ENCODE measurements at places on chromosomes 3 and 15.
A peak's percentile ranks its signal among the peaks of the same experiment; 100 is the strongest.

DNA sequence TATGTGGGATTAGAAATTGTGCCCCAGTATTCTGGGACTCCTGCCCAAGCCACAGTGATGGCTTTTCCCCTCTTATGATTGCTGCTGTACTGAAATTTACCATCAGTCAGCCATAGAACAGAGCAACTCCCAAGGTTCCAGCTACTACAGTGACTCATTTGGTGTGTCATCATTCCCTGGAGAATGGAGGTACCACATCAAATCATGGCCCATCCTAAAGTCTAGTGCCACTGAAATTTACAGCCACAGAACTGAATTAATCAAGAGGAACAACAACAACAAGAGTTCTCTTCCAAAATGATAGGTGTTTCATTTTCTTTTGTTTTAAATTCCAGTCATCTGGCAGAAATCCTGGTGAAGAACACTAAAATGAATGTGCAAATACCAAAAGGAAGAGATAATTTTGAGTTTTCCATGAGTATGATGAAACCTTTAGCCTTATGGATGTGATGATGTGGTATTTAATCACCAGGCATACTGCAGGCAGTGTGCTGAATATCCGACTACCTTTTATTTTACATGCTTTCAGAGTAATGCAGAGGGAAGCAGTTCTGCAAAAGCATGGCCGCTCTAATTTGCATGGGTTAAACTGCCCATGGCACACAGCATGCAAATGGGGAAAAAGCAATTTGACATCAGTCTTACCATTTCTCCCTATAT, 75.6 kb upstream of the SLC2A2 start:
- DNase-seq, result peak; percentile 33

DNA sequence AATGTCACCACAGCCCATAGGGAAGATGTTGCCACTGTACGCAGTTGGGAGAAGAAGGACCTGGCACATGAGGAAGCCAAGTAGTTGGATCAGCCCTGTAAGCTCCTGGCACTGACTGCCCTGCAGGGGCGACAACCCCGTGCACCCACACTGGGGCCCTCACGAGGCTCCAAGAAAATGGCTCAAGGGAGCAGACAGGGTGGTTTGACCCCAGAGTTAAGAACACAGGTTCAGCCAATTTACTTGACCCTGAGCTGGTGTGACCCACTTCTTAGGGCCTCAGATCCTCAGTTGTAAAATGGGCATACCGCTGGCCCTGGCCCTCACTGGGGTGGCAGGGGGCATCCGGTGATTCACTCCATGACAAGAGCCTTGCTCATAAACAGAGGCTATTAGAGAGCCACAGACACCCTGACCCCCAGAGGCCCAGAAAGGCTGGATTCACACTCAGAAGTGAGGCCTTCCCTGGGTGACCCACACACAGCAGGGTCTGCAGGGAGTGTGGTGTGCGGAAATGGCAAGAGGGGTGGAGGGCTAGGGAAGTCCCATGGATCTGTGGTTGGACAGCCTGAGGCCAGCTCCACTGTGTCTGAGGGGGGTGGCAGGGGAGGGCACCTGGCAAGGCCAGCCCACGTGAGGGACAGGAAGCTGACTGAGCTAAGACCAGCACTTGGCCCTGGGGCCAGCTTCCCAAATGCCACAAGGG, 1.7 kb upstream of the HHATL start:
- DNase-seq, result no peak

DNA sequence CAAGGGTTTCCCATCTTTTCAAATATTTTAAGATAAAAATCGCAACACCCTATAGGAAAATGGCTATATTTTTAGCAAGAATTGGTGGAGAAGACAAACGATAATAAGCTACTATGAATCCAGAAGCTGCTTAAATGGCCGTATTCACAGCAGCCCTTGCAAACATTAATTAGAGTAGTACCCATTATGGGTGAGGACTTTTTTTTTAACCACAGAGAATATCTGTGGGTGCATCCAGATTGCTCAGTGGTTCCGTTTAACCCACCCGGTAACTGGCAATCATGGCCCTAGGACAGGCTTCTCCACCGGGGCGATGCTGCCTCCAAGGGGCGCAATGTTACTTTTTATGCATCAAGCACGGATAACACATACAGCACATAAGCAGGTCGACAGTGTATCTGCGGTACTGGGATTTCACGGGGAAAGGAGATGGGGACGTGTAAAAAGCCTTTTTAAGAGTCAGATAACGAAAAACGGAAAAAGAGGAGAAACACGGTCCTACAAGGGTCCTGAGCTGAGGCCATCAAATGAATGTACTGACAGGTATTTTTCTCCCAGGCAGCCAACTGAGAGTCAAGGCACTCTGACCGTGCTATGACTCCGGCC, 968 bp upstream of the TMEM266 start:
- no peak for DNase-seq

- no peak for DNase-seq
Measured at GRCh38 chr15:32889214-32889613, 171.4 kb downstream of the GREM1 start.

DNA sequence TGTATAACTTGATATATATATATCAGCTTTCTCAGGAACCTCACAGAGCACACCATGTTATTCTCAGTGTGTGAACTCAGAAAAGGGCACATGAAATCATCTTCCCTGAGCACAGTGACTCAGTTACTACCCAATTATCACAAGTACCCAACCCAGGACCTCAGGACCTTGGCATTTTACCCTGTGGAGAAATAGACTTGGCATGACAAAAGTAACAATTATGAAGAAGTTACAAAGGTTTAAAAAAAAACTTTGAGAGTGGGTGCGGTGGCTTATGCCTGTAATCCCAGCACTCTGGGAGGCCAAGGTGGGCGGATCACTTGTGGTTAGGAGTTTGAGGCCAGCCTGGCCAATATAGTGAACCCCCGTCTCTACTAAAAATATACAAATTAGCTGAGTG, 52.4 kb downstream of the ONECUT1 start:
- no peak for DNase-seq

GRCh38 chr3:14439501-14440167, 37.2 kb downstream of the SLC6A6 start:
- DNase-seq, result no peak

DNA sequence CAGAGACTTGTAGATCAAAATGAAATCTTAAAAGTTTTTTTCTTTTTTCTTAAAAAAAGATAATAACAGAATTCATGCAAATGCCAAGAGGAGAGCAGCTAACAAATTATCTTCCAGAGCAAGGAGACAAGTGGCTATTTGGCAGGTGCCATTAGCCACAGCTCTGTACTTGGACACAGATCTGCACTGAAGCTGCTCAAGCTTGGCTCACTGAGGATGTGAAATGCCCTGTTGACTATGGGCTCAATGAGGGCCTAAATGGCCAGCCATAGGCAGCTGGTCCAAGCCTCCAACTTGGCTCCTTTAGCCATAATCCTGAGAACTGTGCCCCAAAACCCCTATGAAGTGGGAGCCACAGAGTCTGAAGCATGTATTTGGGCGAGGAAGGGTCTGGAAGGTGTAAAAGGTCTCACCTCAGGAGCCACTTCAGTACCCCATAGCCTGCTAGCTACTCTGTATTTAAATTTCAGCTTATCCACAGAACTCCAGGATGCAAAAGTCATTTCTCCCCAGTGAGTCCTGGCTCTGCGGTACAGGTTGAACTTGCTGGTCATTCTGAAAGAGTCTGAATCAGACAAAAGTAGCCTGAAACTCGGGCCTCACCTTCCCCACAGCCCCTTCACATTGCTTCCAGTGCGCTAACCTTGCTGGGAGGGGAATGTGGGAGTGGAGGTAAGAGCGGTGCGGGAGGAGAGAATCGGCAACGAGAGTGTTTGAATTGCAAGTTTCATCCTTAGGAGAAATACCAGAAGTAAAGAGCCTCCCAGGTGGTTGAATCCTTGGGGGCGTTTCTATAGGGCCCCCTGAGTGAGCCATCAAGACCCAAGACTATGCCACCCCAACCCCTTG, 48.0 kb downstream of the ZIC4 start:
- no peak for DNase-seq

- no peak for DNase-seq
Measured at GRCh38 chr3:128468791-128469527, 2.3 kb upstream of the DNAJB8 start.

GRCh38 chr15:96037584-96037983, 292.9 kb upstream of the NR2F2 start:
- no peak for DNase-seq

- DNase-seq, result no peak
Measured at GRCh38 chr3:123687286-123687685, 102.4 kb upstream of the HACD2 start.

DNA sequence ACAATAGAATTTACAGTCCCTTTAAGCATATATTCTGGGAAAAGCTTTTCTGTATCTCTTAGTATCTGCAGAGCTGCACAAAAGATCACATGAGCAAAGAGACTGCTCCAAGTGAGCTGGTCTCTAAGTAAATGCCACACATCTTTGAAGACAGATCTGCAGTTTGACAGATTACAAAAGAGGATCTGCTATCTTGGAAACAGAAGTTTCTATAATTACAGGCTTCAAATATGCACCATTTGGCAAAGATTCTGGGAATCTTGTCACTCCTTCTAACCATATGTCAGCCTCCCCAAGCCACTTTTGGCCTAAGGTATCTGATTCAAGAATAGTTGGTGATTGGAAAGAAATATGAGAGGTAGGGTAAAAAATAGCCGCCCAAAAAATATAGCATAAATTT, 9.6 kb upstream of the CFAP44 start:
- DNase-seq, result no peak

DNA sequence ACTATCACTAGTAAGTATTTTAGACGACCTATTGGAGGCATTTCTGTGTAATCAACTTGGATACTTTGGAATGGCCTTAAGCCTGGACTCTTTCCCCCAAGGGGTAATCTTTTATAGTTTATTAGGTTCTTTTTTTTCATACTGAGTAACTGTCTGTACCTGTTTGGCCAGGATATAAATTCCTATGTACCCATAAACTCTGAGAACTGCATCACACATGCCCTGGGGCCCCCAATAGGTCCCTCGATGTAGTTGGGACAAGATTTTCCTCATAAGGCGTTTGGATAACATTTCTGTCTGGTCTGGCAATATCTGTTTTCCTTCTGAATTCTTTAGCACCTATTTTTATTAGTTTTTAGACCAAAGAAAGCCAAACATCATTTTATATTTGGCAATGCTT, 86.4 kb upstream of the WNT7A start:
- DNase-seq, result no peak

DNA sequence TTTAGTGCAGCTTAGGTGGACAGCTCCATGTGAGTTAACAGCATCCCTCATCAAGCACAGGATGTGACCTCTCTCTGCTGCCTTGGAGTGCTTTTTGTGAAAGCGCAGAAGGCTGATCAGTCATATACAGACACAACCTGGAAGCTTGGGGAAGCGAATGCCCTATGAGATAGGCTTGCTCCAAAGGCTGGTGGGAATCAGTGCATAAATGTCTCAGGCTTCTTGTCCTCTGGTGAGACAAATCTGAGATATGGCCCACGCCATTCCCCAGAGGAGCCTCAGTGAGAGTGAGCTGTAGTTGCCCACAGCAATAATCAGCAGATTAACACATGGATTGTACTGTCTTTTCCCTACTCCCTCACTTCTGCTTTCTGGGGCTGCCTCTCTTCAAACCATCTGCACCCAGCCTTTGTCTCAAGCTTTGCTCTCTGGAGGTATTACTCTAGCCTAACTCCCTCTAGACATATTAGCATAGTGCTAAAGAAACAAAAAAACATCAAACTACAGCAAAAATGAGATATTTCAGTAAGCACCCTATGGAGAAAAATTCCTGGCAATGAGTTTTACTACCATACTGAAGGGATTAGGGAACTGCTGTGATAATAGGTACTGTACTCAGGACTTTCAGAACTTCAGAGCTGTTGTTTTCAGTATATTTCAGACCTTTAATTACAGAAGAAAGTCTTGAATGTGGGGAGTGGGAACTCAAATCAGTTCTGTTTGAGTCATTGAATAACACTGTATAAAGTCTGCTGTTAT, 113.7 kb downstream of the OXSM start:
- no peak for DNase-seq

- no peak for DNase-seq
Measured at GRCh38 chr3:14451844-14452739, 49.7 kb downstream of the SLC6A6 start.

- DNase-seq, result no peak
Measured at GRCh38 chr3:71887256-71887655, 102.3 kb upstream of the PROK2 start.

DNA sequence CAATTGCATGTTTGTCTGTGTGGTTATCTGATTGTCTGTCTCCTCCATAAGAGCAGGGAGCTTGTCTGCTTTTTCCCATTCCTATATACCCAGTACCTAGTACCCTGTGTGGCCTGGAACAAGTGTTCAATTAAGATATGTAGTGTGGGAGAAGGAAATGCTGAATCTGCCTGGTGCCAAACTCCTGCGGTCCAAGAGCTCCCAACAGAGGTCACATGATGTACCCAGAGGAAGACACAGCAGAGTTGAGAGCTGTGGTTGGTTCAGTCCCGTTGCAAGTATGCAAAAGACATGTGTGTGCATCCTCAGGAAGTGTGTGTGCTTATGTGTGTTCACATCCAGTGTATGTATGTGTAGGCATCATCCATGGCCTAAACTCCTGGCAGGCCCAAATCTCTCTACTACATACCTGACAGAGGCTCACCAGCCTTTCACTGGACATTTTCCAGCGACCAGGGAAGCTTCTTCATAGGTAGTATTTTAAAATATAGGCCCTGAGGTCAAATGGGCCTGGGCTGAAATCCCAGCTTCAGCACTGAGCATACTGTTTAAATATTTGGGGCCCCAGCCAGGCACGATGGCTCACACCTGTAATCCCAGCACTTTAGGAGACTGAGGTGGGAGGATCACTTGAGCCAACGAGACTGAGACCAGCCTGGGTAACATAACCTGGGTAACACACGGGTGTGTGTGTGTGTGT, 34.0 kb upstream of the ITGA11 start:
- DNase-seq, result no peak

- no peak for DNase-seq
Measured at GRCh38 chr3:13207975-13208705, 134.9 kb upstream of the IQSEC1 start.

DNA sequence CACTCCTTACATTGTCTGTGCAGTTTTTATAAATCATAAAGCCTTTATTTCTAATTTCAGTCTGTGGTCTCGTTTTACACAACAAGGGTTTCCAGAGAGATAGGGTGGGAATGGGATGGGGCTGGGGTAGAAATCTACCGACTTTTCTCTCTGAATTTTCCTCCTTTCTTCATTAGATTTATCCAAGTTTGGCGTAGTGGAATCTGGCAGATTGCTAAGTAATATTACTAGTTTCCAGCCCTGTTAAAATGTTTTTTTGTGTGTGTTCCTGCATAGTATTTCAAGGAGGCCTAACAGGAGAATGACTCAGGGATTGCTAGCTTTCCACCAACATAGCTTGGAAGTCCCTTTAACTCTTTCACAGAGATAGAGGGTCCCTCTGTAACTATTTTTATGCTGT, 185.5 kb upstream of the GOLGA6L4 start:
- no peak for DNase-seq
